Hematopoietic multipotent progenitor cell (in vitro differentiated cells): ENCODE measurements at places on chromosomes 2 and 18.

DNA sequence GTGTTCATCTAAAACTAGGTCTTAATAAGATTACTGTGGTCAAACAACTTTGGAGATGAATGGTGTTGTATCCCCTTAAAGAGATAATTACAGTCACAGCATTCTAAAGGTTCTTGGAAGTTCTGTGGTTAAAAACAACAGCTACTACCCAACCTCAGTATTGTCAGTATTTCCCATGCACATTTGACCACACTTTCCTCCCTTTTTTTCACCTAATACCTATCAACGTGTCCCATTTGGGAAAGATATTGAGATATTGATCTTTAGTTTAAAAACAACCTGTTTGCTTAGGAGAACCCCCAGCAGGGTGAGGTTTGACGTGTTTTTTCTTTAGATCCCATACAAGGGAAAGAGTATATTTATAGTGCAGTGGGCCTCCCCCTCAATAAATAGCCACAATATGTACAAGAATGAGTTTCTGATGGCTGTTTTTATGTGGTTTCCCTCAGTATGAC, 65.6 kb downstream of the WDR7 start:
- no peak for DNase-seq

GRCh38 chr2:58896638-58897037, 655.5 kb upstream of the FANCL start:
- DNase-seq: no peak

GRCh38 chr2:216206041-216206703, 97.0 kb downstream of the XRCC5 start:
- DNase-seq: no peak

GRCh38 chr2:171390941-171391516, 42.8 kb downstream of the METTL8 start:
- no peak for DNase-seq

DNA sequence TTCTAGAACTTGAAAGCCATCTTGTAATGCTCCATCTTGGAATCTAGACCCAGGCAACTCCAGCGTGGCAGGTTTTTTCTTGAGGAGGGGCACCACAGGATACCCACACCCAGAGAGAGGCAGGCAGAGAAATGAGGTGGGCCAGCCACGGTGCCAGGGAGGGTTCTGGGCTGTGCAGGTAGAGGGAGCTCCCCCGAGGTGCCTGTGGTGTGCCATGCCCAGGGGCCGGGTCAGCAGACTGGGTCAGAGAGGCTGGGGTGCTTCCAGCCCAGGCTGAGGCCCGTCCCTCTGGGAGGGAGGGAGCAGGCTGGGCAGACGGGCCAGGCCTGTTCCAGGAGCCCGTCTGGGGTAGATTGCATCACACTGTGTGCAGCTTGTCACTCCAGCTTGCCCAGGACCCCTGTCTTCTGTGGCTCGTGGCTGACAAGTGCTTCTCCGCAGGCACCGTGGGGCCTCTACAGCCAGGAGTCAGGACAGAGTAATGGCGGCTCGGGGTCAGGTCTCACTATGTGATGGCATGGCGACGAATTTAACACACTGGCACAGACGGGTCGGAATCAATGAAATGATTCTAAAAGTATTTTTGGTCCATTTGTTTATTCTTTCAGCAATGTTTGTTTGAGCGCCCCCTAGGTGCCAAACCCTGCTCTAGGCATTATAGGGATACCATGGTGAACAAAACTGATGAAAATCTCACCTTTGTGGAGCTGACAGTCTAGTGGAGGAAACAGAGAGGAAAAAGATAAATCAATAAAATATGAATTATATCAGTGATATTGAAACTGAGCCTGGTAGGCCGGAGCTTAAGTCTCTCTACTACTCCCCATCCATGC, 144.0 kb downstream of the ACOXL start:
- DNase-seq: no peak

DNA sequence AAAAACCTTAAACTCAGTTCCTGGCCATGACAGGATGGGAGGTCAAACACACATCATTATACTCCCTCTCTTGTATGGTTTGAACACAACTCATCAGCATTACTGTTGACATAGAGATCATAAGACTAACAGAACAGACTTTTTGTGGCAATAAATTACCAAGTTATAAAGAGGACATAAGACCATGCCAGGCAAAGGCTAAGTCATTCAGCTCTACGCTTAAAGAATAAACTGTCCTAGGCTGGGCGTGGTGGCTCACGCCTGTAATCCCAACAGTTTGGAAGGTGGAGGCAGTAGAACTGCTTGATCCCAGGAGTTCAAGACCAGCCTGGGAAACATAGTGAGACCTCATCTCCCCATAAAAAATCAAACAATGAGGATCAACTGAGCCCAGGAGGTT, 16.4 kb downstream of the NLRC4 start:
- no peak for DNase-seq

DNA sequence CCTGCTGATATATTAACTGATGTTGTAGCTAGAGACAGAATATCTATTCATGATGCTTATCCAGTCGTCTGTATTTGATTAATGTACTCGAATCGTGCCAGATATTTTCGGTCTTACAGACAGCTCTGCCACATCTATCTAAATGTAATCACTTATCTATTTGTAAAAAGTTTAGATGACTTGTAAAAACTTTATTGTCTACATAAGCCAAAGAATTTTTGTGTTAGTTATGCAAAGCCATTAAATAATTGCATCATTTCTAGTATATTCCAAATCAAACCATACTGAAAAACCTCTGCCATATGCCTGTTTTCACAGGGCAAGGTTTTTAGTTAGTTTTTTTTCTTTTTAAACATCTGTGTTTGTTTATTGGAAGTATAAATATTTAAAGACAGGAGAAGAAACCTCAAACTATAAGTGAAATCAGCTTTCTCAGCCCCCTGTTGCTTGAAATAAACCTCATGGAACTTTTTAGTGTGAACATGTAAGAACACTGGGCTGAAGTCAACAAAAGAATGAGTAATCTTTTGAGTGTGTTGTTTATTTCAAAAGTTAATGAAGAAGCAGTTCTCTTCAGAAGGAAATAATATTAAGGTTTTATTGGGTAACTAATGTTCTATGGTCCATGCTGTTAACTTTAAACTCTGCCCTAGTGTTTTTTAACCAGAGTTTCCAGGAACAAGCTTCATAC, 657.6 kb upstream of the SYT4 start:
- DNase-seq: no peak

DNA sequence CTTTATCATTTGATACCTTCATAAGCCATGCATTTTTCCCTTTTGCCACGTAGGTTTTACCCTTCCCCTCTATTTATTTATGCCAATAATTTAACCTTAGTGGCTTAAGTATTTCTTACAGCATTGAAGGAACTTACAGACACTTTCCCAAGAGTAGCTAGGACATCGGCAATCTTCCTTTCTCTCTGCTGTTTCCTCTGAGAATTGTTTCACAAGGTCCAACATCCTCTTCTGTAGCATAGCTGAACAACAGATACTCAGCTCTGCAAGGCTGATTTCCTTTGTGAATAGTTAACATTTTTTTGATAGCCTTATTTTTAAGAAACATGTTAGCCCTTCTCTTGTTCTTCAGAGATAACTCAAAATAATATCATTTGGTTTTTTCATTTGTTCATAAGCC, 1.1 kb upstream of the GCA start:
- DNase-seq: no peak

- no peak for DNase-seq
These were observed 1.5 kb downstream of the HES6 start for GRCh38 chr2:238238311-238238765.

DNA sequence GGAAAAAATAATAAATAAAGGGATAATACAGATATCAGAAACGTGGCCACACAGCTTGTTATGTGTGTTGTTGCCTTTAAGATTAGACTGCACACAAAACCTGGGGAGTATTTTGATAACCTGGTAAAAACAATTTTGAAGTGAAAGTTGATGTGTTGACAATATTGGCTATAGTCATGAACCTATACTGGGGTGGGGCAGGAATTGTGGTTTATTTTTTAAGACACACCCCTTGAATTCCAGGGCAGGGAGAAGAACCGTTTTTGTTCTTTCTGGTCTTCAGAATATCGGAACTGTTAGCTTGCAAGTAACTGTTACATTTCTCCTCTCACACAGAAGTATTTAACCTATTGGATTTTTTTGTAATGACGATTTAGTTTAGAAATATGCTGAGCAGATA, 80.4 kb downstream of the LIMS1 start:
- no peak for DNase-seq

GRCh38 chr2:164363646-164364045, 257.6 kb downstream of the GRB14 start:
- no peak for DNase-seq
